ENCODE measurements at places on chromosomes 7 and 10.

DNA sequence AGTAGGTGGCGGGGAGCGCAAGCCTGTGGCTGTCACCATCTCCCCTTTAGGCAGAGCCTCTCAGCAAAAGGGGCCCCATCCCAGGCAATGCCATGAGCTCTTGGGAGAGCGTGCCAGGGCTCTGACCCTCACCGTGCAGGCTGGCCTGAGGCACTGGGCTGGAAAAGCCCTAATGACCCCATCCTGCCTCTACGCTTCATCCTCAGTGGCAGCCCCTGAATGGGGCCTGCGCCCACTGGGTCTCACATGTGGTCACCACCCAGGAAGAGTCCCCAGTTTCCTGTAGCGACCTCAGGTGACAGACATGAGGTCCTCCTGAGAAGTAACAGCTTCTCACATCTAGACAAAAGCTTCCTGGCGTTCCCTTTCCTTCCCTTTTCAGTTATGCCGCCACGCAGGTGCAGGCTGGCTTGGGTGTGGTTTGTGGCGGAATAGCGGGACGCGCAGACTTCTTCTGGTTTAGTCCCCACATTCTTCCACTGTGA is 59.2 kb downstream of the CLEC2L start:
- DNase-seq, result no peak

GRCh38 chr7:37108615-37109014 is 340.0 kb downstream of the ELMO1 start:
- no peak for DNase-seq

DNA sequence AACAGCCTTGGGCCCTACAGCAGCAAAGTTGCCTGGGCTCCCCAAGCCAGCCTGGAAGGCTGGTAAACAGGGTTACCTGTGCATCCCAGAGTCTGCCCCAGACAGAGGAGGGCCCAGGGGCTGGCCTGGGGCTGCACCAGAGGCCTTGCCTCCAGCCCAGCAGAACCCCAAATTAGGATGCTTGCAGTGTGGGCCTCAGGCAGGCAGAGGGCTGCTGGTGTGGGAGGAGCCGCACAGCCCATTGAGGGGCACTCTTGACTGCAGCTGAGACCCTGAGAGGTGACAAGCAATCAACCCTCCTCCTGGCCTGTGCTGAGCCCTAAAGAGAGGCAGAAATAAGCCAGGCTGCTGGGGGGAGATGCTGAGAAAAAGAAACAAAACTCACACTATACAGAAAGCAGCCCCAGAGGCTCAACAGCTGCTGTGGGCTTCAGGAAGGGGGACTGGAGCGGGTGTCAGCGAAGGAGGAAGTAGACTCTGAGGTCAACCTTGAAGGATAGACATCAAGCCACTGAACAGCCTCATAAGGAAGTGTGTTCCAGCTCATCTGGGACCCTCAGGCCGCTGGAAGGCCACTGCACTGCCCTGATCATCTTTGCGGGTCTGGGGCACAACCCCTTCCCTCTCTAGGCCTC is 6.6 kb downstream of the AIFM2 start:
- no peak for DNase-seq

GRCh38 chr7:139830292-139830691 is 1.2 kb downstream of the TBXAS1 start:
- no peak for DNase-seq

DNA sequence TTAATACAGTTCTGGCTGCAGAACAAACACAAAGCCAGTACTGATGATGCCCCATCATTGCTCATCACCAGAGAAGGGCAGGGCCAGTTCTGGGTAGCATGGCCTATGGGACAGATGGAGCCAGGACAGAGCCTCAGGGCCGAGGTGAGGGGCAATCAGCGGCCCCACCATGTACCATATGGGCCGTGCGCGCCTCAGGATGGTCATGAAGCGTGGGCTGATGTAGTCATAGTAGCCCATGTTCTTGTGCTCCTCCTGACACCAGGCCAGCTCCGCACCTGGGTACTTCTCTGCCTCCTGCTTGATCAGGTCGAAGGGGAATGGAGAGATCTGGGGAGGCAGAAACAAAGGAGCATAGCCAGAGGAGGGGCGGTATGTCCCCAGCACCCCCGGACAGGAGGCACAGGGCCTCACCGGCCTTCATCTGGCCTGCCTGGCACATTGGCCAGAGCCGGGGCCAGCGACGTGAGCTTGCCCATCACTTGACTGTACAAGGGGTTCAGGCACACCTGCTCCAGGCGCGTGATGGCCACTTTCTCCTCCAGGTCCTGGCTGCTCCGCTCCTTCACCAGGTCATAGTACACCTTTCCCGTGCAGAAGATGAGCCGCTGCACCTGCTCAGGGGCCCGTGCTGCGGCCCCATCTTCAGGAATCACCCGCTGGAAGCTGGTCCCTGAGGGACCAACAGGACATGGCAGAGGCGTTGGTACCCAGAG is 26.1 kb downstream of the OGDHL start:
- DNase-seq, result no peak

DNA sequence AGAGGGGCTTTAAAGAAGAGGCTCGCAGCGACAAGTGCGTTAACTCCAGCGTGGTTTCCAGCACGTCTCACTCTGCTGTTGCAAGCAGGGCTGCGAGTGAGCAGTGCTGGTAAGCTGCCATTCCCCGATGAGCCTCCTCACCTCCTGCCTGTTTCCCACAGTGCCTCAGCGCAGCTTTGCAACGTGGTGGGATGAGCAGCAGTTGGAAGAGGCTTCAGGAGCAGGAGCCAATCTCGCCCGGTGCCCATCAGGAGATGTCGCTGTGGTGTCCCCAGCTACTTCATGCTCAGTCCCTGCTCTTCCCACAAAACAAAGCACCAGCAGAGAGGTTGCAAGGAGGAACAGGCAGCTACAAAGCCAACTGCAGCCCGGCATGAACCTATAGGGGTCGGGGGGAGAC is 2.4 kb upstream of the ADARB2 start:
- DNase-seq, result no peak

DNA sequence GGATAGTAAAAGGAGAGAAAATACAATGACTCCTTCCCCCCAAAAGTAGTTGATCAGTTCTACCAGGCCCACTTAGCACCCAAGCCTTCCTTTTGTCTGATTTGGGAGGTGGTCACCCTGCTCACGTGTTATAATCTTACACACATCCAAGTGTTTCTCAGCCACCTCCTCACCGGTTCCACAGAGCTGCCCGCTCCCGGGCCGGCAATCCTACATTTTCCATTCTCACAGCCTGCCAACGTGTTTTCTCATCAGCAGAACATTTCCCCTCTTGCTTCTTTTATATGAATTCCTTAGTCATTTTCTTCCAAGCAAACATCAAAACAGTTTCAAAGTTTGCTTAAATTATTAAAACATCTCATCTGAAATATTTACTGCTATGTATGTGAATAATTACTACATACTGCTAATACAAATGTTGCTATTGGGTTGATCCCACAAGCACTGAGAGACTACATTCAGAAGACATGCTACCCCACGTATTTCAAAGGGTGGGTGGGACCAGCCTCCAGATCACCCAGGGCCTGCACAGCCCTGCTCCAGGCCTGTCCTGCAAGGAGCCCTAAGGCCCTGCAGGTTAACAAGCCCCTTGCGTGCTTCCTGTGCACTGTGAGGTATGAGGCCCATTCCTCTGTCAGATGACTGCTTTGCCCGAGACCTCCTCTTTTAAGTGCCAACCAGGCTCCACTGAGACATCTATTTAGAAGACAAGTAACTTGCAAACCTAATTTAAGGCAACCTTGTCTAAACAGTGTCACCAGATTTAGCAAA is 75.3 kb downstream of the GRB10 start:
- DNase-seq, result no peak

DNA sequence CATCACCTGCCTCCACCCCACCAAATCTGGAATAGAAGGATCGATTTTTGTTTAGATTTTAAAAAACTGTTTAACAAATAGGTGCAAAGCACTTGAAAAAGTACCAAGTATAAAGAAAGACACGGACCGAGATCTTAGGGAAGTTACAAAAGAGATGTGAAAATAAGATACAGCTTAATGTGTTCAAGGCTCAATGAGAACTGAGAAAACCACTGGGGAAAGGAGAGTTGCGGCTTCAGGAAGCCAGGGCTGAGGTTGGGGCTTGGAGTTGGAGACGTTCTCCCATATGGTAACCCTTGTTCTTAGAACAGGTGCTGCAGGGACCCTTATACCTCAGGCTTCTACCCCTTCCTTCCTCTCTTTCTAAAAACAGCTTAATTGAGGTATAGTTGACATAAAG is 140.2 kb downstream of the FANK1 start:
- DNase-seq, result no peak

DNA sequence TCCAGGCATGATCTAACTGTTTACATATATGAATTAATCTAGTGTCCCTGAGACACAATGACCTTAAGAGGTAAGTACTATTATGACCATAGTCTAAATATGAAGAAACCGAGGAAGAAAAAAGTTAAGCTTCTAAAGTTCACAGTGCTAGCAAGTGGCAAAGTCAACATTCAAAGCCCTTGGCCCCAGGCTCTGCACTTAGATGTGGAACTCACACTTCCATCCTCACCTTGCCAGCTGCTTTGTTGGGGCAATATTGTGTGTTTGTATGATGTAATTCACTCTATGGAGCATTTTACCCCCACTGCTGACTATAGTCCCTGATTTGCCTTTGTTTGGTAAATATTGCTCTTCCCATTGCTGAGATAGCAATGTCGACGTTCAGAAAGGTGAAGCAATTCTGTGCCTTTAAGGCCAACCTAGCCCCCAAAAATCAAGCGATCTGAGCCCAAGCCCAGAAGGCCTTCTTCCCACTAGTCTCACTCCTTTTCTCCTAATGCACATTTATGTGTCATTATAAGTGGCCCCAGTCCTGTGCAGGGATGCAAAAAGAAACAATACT is 487.6 kb upstream of the ZMIZ1 start:
- no peak for DNase-seq

GRCh38 chr10:98295401-98295811 is 27.4 kb upstream of the LOXL4 start:
- no peak for DNase-seq

- no peak for DNase-seq
These were observed 43.0 kb downstream of the UNCX start for GRCh38 chr7:1275451-1276381.

DNA sequence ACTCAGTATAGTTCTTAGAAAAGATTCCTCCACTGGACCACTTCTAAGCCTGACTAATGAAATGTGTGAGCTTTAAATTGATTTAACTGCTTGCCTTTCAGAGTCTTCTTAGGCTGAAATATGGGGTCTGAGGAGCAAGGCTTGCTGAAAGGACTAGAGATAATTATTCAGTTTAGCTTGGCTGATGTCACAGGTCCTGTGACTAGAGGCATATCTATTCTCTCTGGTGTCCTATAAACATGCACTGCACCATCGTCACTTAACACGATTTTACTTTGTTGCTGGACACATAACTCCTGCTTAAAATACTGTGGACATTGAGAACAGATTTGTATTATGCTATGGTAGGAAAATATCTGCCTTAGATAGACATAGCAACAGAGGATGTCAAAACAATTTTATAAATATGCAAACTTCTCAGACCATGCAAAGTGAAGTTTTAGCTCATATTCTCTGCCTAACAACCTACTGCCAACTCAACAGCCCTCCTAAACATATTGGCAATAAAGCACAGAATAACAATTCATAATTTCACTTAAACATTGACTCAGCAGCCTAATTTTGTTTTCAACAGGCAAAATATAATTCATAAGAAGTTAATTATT is 80.2 kb downstream of the RNF133 start:
- no peak for DNase-seq

DNA sequence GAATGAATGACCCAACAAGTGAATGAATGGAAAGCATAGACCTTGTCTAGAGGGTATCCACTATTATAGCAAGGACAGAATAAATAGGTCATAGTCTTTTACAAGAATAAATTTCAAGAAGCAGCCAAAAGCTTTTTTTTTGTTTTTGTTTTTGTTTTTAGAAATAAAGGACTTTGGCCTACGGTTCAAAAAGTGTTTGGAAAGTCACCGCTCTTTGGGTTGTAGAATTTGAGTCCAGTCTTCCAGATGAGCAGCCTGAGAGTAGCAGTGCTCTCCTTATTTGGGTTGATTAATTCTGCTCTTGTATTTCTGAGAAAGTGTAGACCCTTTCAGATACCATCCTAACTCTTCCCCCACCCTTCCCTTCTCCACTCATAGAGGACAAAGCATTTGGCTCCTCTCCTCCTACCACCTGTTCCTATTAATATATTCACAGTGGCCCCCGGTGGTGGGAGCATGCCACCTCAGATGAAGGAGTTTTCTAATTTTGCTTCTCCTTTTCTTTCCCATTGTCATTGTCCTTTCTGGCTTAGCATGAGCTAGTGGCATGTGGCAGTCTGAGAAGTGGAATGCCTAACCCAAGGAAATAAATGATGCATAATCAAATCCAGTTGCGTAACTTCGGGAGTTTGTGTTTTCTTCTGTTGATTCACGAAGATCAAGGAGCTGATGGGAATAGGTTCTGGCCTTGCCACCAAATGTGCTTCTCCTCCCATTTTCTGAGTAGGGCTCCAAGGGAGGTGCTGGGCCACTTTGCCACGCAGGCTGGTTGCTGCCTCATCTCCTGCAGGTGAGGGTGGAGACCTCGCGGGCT is 114.7 kb downstream of the CHN2 start:
- no peak for DNase-seq

- DNase-seq, result no peak
These were observed 125.7 kb downstream of the PRPF18 start for GRCh38 chr10:13712476-13712836.

GRCh38 chr7:100433592-100434296 is 2.6 kb downstream of the PPP1R35 start:
- DNase-seq, result no peak

GRCh38 chr10:96380821-96381220 is 22.0 kb upstream of the OPALIN start:
- no peak for DNase-seq

GRCh38 chr10:87613751-87614150 is 45.9 kb upstream of the PAPSS2 start:
- DNase-seq, result no peak

DNA sequence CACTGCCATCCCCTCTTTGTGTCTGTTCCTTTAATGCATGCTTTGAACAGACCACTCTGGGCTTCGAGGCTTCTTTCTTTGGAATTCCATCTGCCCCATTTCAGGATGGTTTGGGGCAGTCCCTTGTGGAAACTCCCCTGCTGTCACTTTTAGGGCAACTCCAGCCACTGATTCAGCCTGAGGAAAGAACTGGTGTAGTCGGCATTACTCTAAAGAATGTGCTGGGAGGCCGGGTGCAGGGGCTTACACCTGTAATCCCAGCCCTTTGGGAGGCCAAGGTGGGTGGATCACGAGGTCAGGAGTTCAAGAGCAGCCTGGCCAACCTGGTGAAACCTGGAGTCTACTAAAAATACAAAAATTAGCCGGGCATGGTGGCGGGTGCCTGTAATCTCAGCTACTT is 358.1 kb upstream of the NUPR2 start:
- no peak for DNase-seq

GRCh38 chr10:7408291-7409044 is 2.4 kb downstream of the SFMBT2 start:
- DNase-seq, result peak; percentile 58

- DNase-seq, result no peak
These were observed 629.0 kb upstream of the MBL2 start for GRCh38 chr10:53401536-53401935.

Measured in AG08396 (cell line).